ENCODE measurements at places on chromosomes 1 and 21.
A peak's percentile ranks its signal among the peaks of the same experiment; 100 is the strongest.

GRCh38 chr1:72954943-72955342 is 672.6 kb upstream of the NEGR1 start:
- no peak for DNase-seq

DNA sequence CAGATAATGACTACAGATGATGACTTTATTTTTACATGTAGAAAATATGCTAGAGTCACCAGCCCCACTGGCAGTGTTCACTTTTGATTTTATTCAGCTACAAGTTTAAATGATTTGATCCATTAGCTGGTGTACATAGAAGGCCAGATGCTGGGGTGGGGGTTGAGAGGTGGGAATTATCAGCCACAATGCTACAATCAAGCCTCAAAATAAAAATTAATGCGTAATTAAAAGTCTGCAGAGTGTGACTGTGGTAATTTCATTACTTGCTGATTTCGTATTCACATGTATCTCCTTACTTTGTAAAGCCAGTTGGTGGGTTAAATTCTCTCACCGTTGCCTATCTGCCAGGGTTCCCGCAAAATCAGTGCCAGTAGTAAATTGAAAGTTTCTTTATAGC is 109.3 kb downstream of the GALNT2 start:
- DNase-seq = no peak

DNA sequence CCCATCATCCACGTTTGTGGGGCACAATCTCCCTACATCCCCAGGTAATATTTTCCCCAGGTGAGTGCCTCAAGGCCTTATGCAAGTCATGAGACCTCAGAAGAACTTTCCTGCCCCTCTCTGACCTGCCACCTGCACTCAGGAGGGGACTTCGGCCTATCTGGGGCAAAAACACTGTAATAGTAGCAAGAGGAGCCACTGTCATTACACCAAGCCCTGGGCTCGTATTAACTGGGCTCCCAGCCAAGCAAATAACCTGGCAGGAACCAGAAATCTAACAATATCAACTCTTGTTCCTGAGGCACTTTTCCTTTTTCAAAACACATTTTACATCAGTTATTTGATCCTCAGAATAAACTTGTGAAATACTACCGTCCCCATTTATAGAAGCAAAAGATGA is 30.9 kb downstream of the LAMB3 start:
- no peak for DNase-seq

DNA sequence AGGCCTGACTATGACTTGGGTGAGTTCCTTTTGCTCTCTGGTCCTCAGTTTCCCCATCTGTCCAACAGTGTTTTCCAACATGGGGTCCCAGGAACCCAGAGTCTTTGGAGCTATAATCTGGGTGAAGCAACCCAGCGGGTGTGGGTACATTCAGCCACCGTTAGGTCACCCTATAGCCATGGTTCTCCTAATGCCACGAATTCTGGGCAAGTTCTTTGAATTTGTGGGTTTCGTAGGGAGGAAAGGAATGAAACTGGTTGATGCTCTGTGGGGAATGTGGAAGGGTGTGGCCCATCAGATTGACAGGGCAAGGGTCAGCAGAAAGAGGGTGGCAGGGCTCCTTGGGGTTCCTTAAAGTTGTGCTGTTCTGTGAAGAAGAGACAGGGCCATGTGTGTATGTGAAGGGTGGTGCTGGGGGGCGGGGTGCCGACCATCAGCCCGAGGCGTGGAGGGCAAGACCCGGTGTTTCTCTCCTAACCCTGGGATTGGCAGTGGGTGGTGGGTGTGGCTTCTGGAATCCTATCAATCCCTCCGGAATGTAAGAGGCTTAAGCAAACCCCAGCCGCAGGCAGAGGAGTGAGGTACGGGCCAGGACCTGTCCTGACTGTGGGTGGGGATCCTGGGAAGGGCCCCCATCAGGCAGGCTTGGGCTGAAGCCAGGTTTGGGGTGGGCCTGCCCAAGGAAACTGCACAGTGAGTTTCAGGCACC is 35.5 kb upstream of the ZNF362 start:
- DNase-seq = no peak

- no peak for DNase-seq
These were observed 586.5 kb downstream of the NEGR1 start for GRCh38 chr1:71695821-71696220.

GRCh38 chr1:67689267-67690017 is 4.4 kb downstream of the GADD45A start:
- no peak for DNase-seq

- DNase-seq = peak; percentile 98
These were observed at the start of gene NOC2L for GRCh38 chr1:958823-959730. Gene NOC2L, minus strand, starts transcription at chr1:959256. Its CDS starts 16 bp downstream, at chr1:959240.

DNA sequence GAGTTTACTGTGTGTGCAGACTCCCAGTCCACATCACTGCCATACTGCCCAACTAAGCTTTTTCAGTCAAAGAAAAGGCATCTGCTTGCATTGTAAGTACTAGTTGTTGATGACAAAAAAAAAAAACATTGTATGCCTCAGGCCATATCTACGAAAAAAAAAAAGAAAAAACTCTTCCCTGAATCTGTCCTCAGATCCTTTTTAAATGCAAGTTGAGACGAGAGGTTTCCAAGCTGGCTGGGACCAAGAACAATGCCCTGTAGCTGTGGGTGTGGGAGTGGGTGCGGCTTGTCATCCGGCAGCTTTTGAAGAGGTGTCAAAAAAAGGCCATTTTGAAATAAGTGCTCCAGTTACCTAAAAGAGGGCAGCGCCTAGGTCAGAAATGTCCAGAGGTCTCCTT is 29.2 kb upstream of the HHAT start:
- no peak for DNase-seq

GRCh38 chr1:156675210-156676113 is 1.7 kb downstream of the NES start:
- no peak for DNase-seq

GRCh38 chr1:20558191-20558590 is 5.8 kb downstream of the FAM43B start:
- DNase-seq = no peak

GRCh38 chr1:105485207-105485606 is 1571.3 kb upstream of the PRMT6 start:
- DNase-seq = no peak

DNA sequence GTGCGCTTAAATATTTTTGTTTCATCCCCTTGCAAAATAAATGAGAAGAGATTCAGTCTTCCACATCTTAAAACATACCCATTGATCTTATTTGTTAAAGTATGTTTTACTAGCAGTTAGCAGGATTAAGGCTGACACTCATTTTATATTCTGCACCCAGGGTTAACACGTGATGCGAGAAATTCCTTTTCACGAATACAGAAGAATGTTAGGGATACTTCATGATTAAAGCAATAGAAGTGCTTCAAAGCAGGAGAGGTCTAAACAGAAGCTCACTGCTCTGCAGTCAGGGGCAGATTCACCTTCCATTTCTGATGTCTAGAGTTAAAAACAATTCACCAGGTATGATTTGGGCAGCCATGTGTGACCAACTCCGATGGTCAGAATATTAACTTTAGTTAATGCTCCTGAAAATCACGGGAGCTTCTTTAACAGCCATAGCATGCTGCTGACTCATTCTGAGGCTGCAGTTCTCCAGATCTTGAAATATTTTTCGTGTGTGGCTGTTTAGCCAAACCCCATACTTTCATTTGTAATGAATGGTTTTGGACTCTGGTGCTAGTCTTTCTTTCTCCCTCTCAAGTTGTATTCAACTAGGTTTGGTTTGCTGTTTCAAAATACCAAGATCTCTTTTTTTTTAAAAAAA is 19.7 kb downstream of the BCAR3 start:
- DNase-seq = no peak

- no peak for DNase-seq
These were observed 41.7 kb downstream of the UMODL1 start for GRCh38 chr21:42112857-42113256.

GRCh38 chr1:65174585-65174984 is 26.6 kb downstream of the AK4 start:
- DNase-seq = no peak

Measured in activated CD4-positive, alpha-beta T cell treated with anti-CD3 and anti-CD28 coated beads, Interleukin-2, Interleukin-6, amounts not matched to agents 100 ng/mL and 50 ng/mL, durations not matched to agents 16 hours and 8 hours (primary cell).